ENCODE measurements at places on chromosomes 6 and 20. TPM values are rescaled to one million over a fixed set of nuclear protein-coding genes. Genes with fewer than 3 reads are reported as not detected.
A peak's percentile ranks its signal among the peaks of the same experiment; 100 is the strongest.

The IPCEF1 gene
- 0.88 TPM for total RNA-seq

The BEND6 gene
- 23.6 TPM for total RNA-seq

The ZNF334 gene
- 5.0 TPM for total RNA-seq

GRCh38 chr6:15299430-15300131 is 53.7 kb downstream of the JARID2 start:
- no peak overlapping the region for H3K4me3 ChIP-seq
- H3K36me3 ChIP-seq = no peaks in the 10 kb centered on the region
- peak overlapping the region; percentile 20 for H3K27ac ChIP-seq
- H3K4me1 ChIP-seq = peaks cover 12% of the 10 kb centered on the region

- peak overlapping the region; percentile 63 for H3K27ac ChIP-seq
- no peak overlapping the region for H3K4me3 ChIP-seq
- H3K27me3 ChIP-seq = no peaks in the 10 kb centered on the region
- DNase-seq = no peak
These were observed 11.1 kb downstream of the EDEM2 start for GRCh38 chr20:35135867-35136586.

GRCh38 chr6:92714346-92714745 is 705.0 kb downstream of the EPHA7 start:
- no peak overlapping the region for H3K27ac ChIP-seq
- H3K36me3 ChIP-seq = no peaks in the 10 kb centered on the region
- H3K4me3 ChIP-seq = no peak overlapping the region

DNA sequence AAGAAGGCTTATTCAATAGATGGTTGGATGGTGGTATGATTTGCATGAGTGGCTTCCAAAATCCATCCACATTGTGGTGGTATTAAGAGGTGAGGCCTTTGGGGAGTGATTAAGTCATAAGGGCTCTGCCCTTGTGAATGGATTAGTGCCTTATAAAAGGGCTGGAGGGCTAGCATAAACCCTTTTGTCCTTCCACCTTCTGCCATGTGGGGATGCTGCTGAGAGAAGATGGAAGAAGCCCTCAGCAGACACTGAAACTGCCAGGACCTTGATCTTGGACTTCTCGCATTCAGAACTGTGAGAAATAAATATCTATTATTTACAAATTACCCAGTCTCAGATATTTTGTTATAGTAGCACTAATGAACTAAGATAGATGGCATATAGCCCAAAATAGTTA is 27.8 kb upstream of the SRPK1 start:
- no peak overlapping the region for H3K4me3 ChIP-seq
- H3K27ac ChIP-seq = no peak overlapping the region
- peak; percentile 62 for DNase-seq
- H3K27me3 ChIP-seq = no peaks in the 10 kb centered on the region
- H3K36me3 ChIP-seq = no peaks in the 10 kb centered on the region

DNA sequence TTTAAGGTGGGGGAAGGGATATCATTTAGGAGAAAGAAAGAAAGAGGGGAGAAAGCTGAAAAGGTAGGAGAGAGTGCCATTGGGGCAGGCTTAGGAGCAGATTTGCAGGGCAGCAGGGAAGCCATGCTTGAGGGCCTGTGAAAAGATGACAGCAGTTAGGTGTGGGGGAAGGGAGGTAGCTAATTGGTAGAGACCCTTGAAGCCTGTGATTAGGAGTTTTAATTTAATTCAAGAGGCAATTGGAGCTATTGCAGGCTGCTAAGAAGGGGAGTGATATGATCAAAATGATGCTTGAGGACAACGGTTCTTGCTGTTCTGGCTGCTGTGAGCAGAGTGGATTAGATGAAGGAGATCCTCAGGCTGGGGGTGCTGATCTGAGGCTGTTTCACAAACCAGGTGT is 24.5 kb upstream of the SEC63 start:
- DNase-seq = no peak
- no peaks in the 10 kb centered on the region for H3K4me1 ChIP-seq
- no peak overlapping the region for H3K27ac ChIP-seq
- H3K27me3 ChIP-seq = peaks cover 5% of the 10 kb centered on the region
- H3K36me3 ChIP-seq = no peaks in the 10 kb centered on the region

Measured in osteoblast (primary cell).